ENCODE measurements at places on chromosomes 3 and 15. TPM values are rescaled to one million over a fixed set of nuclear protein-coding genes. Genes with fewer than 3 reads are reported as not detected.

PIERCE2 gene
- 0.86 TPM for total RNA-seq

SLC28A2 gene
- not detected for total RNA-seq

CNTN6 gene
- total RNA-seq, result not detected

DNA sequence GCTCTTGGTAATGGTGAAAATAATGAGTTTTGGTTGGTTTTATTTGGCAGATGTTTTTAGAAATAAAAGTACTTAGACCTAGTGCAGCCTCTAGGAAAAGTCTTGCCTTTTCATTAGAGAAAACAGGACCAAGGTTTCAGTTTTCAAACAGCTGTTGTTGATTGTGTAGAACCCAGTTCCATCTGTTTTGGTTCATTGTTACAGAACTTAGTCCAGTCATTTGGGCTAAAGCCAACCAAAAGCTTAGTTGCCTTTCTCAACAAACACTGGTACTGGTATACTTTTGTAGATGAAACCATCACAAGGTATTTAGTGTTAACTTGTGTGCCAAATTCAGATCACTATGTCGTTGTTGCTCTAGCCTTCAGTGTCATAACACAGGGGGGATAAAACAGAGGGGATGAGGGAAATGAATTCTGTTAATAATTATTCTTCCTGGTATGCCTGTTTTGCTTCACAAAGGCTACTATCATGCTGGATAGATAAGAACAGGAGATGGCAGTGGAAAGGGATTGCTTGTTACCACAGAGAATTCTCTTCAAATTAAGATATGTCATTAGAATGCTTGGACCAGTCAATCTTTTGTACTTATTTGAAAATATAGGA lies 12.6 kb upstream of the APH1B start:
- no peak for DNase-seq

DNA sequence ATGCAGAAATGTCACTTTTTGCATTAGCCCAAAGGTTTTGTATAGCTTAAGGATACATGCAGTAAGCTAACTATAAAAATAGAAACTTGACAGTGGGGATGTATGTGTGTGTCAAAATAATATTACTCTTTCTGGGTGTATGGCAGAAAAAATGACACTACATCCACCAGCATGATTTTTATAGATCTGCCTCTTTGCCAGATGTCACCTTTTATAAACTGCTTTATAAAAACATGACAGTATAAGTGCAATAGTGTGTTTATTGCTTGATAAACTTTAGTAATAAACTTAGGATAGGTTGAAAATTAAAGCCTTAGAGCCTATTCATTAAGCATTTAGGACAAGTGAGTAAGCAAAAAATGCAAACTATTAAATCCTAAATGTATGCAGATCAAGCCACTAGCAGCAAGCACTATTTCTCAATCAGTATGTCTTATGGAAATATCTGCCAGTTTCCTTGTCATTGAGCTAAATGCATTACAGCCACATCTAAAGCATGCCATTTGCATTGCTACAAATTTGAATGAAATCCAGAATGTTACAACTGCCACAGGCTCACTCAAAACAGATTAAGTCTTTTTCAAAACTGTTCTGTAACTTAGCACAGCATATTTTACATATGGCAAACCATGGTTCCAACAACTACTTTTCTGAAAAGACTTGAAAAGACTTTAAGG lies 935.0 kb downstream of the FHIT start:
- DNase-seq, result no peak

DNA sequence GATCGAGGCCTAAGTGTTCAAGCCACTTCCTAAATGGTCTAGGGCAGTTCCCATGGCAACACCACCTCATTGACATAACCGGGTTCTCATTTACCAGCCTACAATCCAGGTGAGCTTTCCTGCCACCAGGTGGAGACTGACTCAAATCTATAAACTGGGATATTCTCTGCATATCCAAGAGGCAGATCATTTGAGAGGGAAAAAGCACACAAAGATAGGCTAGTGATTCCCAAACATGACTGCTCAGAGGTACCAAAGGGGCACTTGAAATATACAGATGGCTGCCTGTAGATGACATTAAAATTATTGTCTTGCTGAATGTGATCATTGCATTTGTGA lies 141.3 kb upstream of the PROK2 start:
- peak; percentile 72 for DNase-seq

DNA sequence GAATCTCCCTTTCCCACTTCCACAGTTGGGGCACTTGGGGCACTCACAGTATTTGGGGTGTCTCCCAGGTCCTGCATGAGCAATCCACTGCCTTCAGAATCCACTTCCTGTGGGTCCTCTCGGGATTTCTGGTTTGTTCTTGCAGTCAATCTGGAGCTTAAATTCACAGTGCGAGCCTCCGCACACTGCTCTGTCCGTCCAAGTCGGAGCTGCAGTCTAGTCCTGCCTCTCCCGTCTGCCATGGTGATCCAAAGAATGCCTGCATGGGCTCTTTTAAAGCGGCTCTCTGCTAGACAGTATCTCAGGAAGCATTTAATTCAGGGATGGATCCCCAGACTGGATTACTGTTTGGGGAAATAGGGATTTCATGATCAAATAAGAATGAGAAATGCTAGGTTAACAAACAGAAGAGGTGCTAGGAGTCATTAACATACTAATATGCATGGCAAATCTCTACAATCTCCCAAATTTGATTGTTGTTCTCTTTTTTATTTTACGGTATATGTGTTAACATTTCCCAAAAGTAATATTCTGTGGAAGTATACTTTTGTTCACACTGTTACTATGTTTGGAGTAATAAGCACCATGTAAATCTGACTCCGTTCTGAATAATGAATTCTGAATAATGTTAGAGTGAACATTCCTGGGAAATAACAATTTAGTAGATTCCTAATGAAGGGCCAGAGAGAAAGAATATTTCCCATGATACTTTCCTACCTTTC lies 142.5 kb downstream of the HCN4 start:
- DNase-seq, result no peak

DNA sequence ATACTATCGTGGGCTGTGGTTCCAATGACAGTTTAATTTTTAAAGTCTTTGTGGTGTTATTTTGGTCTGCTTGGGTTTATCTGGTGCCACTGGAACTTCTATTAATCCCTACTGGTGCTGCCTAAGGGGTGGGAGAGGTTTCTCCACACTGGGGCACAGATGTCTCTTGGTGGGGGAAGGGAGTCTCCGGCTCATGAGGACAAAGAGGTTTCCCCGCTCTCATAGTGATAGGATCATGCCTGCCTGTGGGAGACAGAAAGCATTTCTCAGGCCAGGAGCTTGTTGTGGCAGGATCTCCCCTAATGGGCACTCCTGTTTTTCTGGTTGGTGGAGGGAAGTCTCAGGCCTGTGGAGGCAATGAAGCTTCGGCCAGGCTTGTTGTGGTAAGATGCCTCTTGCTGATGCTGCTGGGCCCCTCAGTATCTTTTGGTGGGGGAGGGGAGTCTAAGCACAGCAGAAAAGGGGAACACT lies 84.3 kb upstream of the THRB start:
- no peak for DNase-seq

DNA sequence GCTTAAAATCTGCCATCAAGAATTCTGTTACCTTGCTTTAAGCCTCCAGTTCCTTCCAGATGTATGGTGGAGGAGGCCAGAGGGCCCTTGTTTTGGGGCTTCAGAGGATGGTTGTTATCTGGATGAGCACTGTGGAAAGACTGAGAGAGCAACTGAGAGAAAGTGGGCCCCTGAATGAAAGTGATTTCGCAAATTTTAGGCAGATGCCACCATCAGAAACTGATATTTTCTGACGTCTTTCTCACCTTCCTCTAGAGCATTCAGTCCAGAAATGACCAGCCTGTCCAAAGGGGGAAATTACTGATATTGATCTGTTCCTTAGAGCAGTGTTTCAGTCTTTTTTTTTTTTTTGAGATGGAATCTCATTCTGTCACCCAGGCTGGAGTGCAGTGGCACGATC lies 13.4 kb downstream of the B3GNT5 start:
- no peak for DNase-seq

Measured in HT-29 (cell line).